T-helper 2 cell (primary cell): ENCODE measurements at places on chromosomes 12 and 14.

- no peak for DNase-seq
Observed at GRCh38 chr12:98618952-98619351, 25.5 kb downstream of the SLC25A3 start.

GRCh38 chr12:114920771-114921554 lies 237.0 kb upstream of the TBX3 start:
- no peak for DNase-seq

DNA sequence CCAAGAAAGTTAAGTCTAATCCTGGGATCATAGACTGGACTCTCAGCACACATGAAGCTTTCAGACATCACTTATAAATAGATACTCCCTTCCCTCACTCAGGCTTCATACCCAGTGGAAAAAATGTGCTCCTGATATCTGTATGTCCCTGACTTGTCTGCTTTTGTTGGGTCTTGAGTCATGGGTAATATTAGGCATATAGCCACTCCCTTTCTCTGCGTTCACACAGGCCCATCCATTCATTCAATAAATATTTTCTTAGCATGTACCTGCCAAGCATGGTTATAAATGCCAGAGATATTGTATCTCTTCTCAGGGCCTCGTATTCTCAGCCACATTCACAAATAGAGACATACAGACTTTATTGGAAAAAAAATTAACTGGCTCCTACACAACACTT lies 43.5 kb downstream of the COX16 start:
- DNase-seq: no peak

DNA sequence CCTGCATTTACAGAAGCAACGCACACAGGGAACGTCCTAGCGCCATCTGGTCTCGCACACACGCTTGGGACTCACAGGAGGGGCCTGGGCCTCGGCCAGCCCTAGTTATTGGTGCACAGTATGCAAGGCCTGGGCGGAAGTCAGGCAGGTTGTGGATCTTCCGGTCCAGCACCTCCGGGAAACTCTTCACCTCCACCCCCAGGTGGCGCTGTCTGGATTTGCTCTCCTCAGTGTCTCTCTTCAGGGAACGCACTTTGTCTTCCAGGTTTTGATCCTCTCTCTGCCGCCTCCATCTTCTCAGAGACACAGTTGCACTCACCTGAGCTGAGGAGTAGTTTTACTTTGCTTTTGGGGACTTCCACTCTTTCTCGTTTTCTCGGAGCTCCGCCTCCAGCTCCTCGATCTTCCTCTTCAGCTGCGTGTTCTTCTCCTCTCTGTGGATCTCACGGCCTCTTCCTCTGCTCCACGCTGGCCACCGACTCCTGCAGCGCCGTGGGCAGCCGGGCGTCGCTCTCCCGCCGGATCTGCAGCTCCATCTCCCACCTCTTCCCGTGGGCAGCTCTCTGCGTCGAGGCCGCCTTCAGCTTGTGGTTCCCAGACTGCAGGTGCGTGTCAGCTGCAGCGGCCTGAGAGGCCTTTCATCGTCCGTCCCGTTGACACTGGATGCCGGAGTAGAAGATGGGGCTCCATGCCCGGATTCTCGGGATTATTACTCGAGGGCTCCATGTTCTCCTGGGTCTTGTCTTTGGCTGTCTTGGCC lies 933.8 kb downstream of the TMEM121 start:
- peak; percentile 23 for DNase-seq

DNA sequence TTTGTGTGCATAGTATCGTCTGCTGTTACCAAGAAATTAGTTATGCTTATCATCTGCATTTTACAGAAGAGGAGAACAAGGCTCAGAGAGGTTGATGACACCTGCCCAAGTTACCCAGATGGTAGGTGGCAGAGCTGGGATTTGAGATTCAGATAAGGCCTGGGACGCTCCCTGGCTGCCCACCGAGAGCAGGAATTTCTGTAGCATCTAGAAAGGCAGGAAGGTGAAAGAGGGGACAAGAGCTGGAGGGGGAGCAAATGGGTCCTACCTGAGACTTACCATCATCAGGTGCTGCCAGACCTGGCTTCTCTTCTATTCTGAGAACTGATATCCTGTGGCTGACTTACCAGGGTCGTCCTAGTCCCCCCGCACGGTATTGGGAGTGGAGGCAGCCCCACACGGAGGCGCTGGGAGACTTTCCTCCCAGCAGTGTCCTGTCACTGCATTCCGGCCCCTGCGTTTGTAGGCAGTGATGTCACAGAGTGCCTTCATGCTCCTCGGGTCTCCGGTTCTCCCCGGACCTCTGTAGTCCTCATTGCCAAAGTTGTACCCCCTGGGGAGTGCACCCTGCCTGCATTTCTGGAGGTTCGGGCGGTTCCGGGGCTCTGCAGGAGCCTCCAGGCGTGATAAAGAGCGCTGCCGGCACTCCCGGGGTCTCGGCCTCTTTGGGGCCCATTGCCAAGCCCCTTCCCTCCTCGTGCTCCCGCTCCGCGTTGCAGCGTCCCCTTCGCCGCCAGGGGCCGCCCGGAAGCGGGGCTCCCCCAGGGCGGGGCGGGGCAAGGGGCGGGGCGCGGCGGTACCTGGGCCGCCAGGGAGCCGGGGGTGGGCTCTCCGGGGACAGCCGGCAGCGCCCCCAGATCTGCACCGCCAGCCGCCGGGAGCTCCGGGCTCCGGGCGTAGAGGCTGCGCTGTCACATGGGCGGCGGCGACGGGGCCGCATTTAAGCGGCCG lies at the start of gene CABP1:
Gene CABP1 (plus strand): TSS at position 856 of the 951 bp plus-strand sequence. CDS start 60 bp downstream, at position 916.
- DNase-seq: peak; percentile 35

DNA sequence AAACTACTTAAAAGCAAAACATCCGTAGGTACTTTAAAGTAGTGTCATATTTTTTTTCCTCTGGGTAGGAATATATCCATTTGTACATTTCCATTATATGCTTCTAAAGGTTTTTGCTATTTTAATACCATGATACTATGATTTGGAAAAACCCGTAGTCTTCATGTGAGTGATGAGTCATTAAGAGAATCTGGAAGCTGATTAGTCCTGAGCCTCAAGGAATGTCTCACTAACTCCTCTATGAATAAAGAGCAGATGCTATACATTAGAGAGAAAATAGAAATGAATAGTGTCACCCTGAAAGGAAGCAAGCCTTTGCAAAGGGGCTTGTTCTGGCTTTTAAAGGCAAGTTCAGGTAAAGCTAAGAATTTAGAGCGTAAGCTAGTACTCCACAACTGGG lies 432.1 kb downstream of the CCDC91 start:
- DNase-seq: no peak

DNA sequence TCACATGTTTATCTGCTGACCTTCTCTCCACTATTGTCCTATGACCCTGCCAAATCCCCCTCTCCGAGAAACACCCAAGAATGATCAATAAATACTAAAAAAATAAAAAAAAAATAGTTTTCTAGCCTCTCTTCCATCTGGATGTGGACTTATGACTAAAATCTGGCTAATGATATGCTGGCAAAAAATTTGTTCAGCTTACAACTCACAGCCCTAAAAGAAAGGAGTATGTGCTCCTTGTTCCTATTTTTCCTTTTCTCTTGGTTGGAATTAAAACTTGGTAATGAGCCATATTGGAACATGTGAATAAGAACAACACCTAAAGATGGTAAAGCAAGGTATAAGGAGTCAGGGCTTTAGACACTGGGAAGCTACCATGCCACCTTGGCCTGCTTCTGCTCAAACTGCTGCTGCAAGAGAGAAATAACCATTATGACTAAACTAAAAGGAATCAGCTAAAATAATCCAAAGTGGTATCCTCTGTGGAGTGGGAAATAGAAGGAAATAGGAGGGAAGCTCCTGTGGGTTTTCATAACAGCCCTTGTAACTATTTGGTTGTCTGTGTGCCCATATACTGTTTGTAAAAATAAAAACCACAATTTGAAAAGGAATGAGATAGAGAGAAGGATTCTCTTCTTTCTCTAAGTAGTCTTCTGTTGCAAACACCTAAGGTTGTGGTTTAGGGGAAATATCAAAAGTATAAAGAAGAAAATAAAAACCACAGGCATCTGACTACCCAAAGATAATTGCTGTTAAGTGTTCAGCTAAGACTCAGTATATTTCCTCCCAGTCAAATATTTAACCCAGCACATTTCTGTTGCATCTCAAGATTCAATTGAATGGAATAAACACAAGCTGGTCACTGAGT lies 53.8 kb downstream of the SDR9C7 start:
- DNase-seq: no peak

- DNase-seq: no peak
Observed at GRCh38 chr12:93578221-93578620, 5.7 kb downstream of the SOCS2 start.

GRCh38 chr14:100323942-100324307 lies 786 bp downstream of the SLC25A47 start:
- no peak for DNase-seq

DNA sequence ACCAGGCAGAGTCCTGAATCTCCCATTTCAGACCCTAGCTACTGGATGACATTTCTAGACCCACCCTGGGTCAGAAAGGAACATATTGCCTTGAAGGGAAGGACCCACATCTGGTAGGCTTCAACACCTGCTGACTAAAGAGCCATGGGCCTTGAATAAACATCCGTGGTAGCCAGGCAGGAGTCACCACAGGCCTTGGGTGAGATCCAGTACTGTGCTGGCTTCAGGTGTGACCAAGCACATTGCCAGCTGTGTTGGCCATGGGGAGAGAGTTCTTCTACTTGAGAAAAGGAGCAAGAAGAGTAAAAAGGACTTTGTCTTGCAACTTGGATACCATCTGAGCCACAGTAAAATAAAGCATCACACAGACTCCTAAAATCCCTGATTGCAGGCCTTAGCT lies 332.6 kb downstream of the SLC16A7 start:
- DNase-seq: no peak

- DNase-seq: no peak
Observed at GRCh38 chr14:21768116-21768874, 94.7 kb upstream of the OR4E1 start.

DNA sequence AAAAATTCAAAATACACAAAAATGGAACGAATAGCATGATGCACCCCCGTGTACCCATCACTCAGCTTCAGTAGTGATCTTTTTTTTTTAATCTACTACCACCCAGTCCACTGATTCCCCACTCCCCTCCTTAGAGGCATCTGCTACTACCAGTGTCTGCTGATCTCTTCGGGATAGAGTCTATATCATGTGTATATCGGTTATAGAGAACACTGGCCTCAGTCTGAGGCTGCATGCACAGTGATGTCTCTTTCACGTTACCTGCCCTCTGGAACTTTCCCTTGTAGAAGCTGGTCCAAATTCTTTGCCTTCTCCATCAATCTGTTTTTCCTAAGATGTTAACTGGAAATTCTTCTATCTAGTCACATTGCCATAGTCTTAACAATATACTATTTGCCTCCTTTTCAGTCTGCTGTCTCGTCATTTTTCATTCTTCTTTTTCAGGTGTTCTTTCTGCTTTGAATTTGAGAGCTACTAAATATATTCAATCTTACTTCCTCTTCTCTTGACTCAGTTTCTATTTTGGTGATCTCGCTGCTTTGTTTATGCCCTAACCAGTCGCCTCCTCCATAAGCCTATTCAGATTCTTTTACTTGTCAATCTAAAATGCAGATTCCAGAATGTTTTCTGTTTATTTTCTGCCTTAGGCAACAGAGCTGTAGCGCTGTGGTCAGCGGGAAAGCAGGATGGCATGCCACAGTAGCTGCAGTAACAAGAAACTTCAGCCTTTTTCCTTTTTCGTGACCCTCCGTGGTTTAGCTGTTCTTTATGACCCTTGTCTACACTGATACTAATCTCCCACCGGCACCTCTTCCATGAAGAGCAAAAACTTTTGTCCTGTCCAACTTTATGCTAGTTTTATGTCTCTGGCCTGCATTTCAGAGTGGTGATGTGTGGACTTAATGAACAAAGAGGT lies 67.0 kb downstream of the FBXW8 start:
- DNase-seq: no peak

- DNase-seq: no peak
Observed at GRCh38 chr14:91125271-91125660, 11.4 kb downstream of the DGLUCY start.

GRCh38 chr12:111529424-111530368 lies 69.4 kb downstream of the ATXN2 start:
- peak; percentile 79 for DNase-seq
